ENCODE measurements at places on chromosomes 13 and 19.

DNA sequence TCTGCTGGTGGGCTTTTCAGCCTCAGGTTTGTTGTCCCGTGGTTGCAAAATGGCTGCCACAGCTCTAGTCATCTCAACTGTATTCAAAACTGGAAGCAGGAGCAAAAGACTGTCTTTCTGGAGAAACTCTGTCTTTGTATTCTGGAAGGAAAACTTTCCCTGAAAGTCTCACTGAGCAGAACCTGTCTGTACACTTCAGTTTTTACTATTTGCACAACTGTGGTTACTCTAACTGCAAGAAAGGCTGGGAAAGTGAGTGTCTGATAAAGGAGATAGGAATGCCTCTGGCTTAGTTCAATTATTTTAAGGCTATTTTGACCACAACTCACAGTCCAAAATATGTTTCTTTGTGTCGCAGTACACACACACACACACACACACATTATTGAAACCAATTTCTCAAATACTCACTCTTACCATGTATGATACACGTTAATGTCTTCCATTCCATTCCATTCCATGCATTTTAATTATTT is 49.7 kb upstream of the EHD2 start:
- DNase-seq, result no peak

GRCh38 chr13:27034678-27035111 is 136.9 kb downstream of the USP12 start:
- no peak for DNase-seq

GRCh38 chr19:55855160-55855559 is 18.8 kb downstream of the NLRP4 start:
- DNase-seq, result no peak

DNA sequence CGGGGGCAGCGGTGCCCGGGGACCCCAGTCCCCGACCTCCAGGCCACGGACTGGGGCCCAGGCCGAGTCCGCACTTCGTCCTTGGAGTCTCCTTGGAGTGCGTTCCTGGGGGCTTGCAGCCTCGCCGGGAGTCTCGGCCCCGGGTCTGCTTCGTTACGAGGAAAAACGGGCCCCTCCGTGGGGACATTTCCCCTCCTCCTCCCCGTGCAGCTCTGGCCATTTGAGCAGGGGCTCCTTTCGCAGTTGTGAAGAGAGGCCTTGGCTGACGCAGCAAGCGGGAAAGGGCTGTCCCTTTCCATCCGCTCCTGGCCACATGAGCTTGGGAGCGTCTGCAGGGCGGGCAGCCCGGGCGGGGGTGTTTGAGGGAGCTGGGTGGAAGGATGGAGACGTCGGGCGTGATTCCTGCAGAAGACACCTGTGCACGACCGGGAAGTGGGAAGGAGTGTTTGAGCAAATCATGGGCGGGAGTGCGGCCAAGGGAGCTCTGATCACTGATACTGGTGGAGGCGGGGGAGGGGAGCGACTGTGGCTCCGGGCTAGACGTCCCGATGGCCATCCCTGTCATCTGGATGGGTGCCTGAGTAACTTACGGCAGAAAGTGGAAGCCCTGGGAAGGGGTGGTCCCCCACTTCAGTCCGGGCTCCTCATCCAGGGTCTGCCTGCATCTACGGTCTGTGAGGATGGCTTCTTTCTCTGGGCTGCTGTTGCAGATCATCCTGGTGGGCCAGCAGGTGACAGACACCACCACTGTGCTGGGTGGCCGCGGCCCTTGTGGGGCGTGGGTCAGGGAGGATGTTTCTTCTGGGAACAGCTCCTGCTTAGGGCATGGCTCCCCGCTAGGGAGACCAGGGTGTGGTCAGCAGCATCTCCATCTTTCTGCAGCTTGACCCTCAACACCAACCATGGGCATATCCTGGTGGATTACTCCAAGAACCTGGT is 736 bp downstream of the GPI start:
- DNase-seq, result no peak

GRCh38 chr13:99967869-99968520 is 3.6 kb downstream of the ZIC5 start:
- DNase-seq, result no peak
